ENCODE measurements at places on chromosomes 2 and 18.

DNA sequence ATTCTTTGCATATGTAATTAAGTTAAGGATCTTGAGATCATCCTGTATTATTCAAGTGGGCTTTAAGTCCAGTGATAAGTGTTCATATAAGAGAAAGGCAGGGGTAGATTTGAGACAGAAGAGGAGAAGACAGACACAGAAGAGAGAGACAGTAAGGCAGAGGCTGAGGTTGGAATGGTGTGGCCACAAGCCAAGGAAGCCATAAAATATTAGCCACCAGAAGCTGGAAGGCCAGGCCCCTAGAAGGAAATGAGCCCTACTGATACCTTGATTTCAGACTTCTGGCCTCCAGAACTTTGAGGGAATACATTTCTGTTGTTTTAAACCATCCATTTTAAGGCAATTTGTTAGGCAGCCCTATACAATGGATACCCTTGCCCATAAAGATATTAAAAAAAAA is 66.9 kb upstream of the DLX2 start:
- no peak for DNase-seq

DNA sequence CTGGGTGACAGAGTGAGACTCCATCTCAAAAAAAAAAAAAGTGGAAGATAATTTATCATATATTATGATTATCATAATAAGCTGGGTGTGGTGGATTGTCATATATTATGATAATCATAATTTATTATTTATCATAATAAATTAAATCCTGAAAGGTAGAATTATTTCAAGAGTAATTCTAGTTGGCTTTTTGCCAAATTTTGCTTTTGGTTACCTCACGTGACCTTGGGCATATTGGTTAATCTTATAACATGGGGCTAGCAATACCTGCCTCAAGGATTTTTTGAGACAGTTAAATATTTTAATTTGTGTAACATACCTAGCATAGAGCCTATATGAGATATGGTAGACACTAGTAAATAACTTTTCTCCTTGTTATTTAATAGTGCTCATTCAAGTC is 111.3 kb upstream of the TTC27 start:
- DNase-seq = no peak

DNA sequence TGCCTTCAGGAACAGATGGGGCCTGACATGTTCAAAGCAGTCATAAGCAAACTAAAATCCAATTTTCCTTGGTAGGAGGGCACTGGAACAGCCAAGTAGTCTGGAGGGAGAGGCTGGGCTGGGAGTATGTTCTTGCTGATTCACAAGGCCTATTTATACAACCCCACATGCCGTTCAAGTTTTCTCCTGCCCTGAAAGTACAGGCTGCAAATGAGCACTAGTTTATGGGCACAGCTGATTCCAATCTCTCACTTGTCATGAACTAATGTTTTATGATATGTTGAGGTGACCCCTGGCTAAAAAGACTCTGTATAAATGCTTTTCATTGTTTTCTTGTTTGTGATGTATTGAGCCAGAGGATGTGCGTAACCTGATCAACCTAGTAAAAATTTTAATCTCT is 183.4 kb upstream of the SRD5A2 start:
- no peak for DNase-seq

GRCh38 chr2:237698358-237698694 is 70.9 kb downstream of the LRRFIP1 start:
- DNase-seq = no peak

Data from kidney epithelial cell (primary cell).